ENCODE measurements at places on chromosomes 7 and 10.

DNA sequence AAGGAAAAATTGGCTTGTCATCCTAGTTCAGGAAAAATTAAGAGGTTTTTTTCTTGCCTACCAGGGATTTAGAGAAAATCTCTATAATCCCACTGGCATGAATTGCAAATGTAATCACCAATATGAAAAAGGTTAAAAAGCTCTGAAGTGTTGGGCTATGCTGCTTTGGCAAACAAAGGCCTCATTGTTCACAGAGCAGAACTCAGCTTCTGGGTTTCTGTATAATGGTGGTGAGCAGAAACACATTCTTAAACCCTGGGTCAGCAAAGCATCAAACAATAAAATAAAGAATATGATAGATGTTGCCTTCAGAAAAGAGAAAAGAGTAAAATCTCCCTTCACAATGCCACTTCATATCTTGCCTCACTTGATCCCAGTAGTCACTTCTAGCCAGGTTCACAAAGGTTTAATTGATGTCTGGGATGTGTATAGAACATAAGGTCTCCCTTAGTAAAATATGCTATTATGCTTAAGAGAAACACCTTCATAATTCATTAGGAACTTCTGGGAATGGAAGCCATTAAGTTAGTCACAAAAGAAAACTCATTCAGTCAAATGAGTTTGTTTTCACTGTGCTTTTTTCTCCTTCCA is 1255.5 kb upstream of the PHF14 start:
- DNase-seq, result no peak

- no peak for DNase-seq
Observed at GRCh38 chr7:116674508-116675173, 2.6 kb downstream of the MET start.

DNA sequence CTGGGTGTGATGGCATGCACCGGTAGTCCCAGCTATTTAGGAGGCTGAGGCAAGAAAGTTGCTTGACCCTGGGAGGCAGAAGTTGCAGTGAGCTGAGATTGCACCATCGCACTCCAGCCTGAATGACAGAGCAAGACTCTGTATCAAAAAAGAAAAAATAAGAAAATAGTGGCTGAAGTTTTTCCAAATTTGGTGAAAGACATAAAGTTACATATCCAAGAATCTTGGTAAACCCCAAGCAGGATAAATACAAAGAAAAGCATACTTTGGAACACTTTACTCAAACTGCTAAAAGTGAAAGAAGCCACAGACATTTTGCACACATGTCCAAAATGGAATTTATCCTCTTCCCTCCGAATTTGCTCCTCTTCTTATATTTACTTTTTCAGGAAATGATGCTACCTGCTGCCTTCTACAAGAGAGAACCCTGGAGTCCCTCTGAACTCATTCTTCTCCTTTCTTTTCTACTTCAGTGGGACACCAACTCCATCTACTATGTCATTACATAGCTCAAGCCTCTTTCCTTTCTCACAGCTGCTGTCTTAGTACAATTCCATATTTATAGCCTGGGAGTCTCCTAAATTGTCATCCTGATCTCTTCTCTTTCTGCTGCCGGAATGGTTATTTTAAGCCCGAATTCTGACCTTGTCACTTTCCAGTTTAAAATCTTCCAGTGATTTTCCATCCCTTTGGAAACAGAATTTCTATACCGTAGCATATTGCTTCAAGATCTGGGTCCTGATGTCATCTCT is 17.3 kb upstream of the SMNDC1 start:
- no peak for DNase-seq

- no peak for DNase-seq
Observed at GRCh38 chr10:126175641-126176262, 212.5 kb downstream of the ADAM12 start.

GRCh38 chr7:96244244-96244991 is 77.5 kb downstream of the SLC25A13 start:
- no peak for DNase-seq

DNA sequence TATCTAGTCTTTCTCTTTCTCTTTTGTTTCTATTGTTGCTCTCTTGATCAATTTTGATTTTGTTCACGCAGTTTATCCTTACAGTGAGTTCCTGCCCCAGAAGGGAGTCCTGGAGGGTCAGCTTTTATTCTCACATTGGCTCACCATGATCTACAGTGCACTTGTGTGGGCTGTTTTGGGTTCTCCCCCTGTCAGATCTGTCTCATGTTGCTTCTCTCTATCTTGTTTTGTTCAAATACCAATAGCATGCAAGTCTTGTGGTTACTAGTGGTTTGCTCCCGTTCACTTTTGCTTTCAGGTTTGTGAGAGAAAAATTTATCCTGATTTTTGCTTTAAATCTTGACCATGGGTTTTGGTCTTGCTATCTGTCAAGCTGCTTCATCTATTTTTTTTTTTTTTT is 74.3 kb downstream of the PTN start:
- DNase-seq, result no peak

- no peak for DNase-seq
Observed at GRCh38 chr7:131008840-131009711, 275.1 kb upstream of the KLF14 start.

- no peak for DNase-seq
Observed at GRCh38 chr7:101537935-101538595, 91.0 kb downstream of the MYL10 start.

- no peak for DNase-seq
Observed at GRCh38 chr7:130927062-130927461, 193.1 kb upstream of the KLF14 start.

DNA sequence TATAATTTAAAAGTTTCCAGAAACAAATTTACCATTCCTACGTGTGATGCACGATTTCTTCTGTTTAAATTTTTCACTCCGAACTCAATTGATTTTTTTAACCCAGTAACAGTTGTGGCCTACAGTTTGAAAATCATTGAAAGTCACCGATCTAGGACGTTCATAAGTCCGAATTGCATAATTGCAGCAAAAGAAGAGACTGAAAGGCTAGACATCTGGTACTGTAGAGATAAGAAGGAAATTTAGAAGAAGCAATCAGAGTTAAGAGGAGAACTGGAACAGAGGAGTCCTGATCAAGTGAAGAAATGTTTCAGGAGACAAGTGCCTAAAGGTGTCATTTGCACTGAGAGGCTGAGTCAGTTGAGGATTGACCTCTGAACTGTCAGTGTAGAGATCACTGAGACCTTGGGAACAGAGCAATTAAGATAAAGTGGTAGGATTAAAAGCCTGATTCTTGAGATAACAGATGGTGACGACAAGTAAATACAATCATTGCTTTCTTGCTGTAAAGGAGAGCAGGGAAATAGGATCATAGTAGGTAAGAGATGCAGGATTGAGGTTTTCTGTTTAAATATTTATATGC is 73.5 kb downstream of the ZFAND4 start:
- DNase-seq, result no peak
